ENCODE measurements at places on chromosomes 5 and 9.
A peak's percentile ranks its signal among the peaks of the same experiment; 100 is the strongest.

- no peak for DNase-seq
These were observed 135.4 kb upstream of the CKMT2 start for GRCh38 chr5:81097713-81098112.

- no peak for DNase-seq
These were observed 265.4 kb downstream of the SPOCK1 start for GRCh38 chr5:137233726-137234125.

- no peak for DNase-seq
These were observed 161.6 kb upstream of the PDE4D start for GRCh38 chr5:60055168-60055567.

GRCh38 chr5:174877987-174878386 lies 153.6 kb downstream of the MSX2 start:
- DNase-seq, result no peak

GRCh38 chr5:132370181-132370970 lies 866 bp downstream of the SLC22A5 start:
- DNase-seq, result no peak

DNA sequence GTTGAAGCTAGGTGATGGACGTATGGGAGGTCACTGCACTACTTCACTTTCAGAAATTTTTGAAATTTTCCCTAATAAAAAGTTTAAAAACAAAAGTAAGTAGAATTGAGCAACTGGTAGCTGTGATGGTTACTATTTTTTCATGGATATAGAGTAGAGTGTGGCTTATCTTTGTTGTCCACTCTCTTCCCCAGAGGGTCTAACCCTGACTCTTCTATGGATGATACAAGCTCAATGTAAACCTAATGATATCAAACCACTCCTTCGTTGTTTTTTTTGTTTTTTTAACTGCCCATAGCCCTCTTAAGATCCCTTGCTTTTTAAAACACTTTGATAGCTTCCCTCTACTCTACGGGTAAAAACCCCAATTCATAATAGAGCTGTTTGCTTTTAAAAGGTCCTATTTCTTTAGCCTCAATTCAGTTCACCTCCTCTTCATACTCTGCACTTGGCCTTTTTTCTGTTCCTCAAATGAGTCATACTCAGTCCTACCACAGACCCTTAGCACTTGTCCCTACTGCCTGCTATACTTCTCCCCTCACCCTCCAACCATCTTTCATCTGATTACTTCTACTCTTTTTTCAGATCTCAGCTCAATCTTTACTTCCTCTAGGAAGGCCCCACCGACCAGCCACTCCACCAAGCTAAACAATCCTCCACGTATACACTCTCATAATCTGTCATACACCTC lies 2.6 kb downstream of the HDAC3 start:
- DNase-seq, result no peak

- DNase-seq, result no peak
These were observed 26.6 kb downstream of the DPYSL3 start for GRCh38 chr5:147483188-147483790.

DNA sequence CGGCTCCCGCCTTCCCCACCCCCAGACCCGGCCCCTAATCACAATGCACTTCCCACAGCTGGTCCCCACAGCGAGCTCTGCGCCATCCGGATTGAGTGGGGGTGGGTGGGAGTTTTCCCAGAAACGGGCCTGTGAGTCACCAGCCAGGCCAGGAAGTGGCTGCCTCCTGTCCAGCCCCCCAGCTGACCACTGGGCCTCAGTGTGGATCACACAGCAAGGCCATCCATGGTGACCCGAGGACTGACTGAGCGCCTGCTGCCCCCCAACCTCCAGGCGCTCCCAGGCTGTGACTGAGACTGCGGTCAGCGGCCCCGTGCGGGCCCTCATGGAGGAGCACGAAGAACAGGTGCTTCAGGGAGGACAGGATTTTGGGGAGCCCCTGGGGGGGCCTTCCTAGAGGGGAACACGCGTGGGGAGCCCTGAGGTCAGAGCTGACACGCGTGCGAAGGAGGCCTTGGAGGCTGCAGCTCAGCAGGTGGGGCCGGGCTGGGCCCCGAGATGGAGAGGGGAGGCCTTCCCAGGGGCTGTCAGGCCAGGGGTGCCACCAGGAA lies 48.3 kb upstream of the EGFL7 start:
- DNase-seq, result no peak

DNA sequence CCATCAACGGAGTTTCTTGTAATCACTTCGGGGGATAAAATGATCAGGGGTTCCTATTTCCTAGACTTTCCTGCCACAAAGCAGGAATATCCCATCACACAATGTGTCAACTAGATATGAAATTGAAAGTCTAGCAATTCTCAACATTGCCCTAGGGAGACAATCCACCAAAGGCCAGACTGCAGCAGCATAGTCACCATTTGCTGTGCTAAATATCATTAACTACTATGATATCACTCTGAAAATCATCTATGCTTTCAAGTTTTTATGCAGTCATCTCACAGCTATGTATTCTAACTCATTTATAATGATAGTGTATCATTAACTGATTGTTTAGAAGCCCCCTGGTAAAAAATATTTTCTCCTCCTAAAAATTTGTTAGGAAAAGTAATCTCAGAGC lies 342.6 kb upstream of the CDH6 start:
- no peak for DNase-seq

DNA sequence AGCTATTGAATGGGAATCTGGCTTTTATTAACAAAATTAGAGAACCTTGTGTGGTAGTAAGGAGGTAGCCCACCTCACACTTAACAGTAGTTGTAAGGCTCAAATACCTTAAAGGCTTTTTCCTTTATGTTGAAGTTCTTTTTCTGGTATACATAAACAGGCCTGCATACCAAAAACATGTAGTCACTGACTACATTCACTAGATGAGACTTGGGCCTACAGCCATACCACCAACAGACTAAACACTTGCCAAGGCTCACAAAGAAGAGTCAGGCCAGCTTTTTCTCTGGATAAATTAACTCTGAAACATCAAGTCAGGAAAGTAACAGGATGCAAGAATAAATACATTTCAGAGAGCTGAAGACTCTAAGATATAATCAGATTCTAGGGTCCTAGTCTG lies 78.6 kb upstream of the MPDZ start:
- DNase-seq, result no peak

DNA sequence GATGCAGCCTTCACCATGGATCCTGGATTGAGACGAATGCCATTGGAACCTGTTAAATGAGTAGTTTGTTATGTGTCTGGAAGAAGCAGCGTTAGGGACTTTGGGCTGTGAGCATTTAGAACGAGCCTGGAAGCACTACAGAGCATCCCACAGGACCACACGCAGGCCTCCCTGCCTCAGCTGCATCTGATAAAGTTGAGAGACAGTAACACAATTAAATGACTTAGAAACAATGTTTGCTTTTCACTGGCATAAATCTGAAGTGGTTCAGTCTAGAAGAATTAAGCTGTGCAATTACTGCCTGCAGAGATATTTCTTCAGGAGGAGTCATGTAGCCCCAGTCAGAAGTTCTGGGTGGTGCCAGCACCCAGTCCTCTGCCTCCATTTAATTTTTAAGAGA lies 9.8 kb upstream of the TLX3 start:
- DNase-seq, result no peak

DNA sequence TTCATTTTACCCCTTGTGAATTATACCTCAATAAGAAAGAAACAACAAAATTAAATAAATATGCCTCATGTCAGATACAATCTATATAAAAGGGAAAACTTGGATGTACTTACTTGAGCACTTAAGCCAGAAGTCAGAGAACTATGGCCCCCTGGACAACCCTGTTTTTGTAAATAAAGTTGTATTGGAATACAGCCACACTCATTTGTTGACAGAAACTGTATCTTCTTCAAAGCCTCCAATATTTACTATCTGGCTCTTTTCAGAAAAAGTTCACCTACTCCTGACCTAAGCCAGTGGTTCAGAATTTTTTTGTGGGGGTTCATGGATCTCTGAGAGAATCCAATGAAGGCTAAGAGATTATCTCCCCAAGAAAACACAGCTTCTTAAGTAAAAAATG lies 45.3 kb upstream of the RASEF start:
- DNase-seq, result no peak

DNA sequence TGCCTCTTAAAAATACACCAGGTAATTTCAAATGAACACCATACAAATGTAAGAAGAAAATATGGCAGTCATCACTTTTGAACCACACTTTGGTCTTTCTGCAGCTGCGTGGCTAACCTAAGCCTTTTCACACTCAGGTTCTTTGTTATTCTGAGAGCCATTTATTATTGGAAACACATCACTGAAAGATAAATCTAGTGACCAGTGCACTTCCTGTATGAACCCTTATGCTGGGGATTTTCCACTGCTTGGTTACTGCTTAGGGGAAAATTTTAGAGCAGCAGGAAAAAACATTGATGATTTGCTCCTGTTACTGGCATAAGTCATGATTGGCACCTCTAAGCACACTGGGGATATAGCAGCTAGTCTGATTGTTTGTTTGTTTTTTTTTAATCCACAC lies 58.6 kb upstream of the RANBP3L start:
- no peak for DNase-seq

DNA sequence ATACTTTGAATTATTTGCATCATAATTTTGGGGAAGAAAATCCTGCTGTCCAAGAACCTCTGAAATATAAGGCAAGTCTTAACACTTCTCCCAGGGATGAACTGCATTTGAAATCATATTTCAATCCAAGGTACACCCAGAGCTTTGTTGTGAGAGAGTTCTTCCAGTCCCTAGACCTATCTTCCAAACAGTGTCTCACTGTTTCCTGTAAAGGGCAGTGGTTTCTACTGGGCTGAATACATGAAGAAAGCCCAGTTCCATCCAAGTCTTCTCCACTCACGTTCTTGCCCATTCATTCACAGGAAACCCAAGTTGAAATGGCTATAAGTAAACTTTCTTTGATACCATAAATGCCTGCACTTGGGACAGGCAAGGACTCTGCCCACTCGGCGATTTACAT lies 108.3 kb upstream of the LHFPL2 start:
- no peak for DNase-seq

GRCh38 chr9:78074385-78075291 lies 43.0 kb upstream of the GNAQ start:
- DNase-seq, result no peak

GRCh38 chr5:1058083-1058945 lies 49.7 kb downstream of the NKD2 start:
- no peak for DNase-seq

DNA sequence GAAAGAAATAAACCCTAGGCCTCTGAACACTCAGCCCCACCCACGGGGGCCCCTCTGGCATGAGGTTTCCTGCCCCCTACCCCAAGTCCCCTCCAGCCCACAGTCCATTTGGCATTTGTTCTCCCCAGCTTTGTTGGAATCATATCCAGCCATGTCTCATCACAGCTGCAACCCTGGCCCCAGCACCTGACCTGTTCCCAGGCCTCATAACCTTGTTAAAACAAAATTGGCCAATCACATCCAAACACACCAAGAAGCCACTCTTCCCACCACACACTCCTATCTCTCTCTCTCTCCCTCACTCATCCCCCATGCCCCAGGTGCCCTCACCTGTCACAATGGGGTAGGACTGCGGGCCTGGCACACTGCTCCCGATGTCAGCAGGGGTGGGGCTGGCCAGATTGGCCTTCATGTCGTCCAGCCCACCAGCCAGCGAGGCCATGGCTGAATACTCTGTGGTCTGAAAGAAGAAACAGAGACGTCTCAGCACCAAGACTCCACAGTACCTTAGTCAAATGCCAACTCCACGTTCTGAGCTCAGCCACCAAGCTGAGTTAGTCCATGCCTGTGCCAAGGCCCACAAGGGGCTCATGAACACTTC lies 110.9 kb downstream of the PAX5 start:
- DNase-seq, result no peak

GRCh38 chr9:77464661-77465060 lies 183.5 kb downstream of the GNA14 start:
- DNase-seq, result no peak

- DNase-seq, result no peak
These were observed 159.0 kb downstream of the PBX3 start for GRCh38 chr9:125906144-125906543.

GRCh38 chr5:12357626-12358025 lies 453.4 kb upstream of the CTNND2 start:
- no peak for DNase-seq

DNA sequence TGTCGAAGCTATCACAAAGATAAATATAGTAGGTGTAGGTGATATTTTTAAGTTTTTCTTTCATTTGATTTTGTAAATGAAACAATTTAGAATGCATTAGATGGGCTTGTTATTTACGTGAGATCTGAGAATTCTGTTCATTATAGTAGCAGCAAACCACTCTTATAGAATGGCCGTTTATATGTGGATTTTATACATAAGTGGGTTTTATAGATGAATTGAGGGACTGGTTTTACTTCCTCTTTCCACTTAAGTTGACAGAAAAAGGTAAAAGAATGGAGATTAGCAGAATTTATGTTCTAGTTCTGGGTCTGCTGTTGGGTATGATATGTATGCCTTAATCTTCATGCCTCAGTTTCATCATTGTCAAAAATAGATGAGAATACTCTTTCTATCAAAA lies 5.6 kb downstream of the RMI1 start:
- DNase-seq, result no peak

- DNase-seq, result no peak
These were observed 21.1 kb upstream of the EEIG1 start for GRCh38 chr9:128001779-128002298.

- no peak for DNase-seq
These were observed 1000.2 kb downstream of the NR2F1-AS1 start for GRCh38 chr5:92580814-92581213.

- DNase-seq, result no peak
These were observed 25.9 kb downstream of the HMCN2 start for GRCh38 chr9:130291474-130291873.

DNA sequence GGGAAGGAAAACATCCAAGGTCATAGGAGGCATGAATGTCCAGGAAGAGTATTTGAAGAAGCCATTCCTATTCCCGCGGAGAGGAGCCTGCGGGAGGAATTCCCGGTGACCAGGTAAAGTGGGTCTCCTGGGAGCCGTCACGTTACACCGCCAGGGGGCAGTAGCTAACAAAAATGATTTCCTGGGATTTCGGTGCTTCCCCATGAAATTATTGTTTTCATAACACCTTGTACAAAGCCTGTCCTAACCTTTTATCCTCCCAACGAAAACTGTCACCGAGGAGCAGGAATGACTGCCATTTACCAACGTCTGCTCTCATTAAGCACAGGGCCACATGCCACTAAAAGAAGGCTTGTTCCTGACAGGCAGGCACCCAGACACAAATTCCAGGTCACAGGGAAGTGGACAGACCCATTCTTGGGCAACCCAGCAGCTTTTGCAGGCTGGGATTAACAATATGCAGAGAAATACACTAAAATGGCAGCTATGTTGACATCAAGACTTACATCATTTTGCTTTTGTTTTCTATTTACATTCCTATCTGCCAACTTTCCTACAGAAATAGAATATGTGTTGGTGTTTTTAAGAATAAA lies 41.2 kb upstream of the CTSL start:
- DNase-seq, result peak; percentile 0

GRCh38 chr5:167602067-167602466 lies 689.4 kb upstream of the WWC1 start:
- no peak for DNase-seq

DNA sequence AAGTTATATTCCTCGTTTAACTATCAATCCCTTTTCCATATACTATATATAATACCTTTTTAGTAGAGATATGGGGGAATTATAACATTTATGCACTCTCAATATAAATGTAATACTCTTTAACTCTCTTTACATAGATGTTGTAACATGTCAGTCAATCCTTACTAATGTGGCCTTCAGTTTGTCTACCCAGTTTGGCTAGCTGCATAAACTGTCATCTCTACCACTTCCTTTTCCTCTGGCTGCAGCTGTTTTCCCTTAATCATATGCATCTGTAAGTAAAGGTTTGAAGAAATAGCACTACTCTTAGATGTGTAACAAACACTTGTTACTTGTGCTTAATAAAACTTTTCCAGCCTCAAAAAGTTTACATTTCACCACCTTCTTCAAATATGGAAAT lies 13.4 kb downstream of the ABHD17B start:
- DNase-seq, result no peak
